CD4-positive, CD25-positive, alpha-beta regulatory T cell (primary cell): ENCODE measurements at places on chromosomes 13 and 19. TPM values are rescaled to one million over a fixed set of nuclear protein-coding genes. Genes with fewer than 3 reads are reported as not detected.

Gene KCNN1
- not detected for polyA plus RNA-seq

Gene LYPD3
- polyA plus RNA-seq = 4.5 TPM

Gene NUFIP1
- 4.2 TPM for polyA plus RNA-seq

Gene NR2C2AP
- polyA plus RNA-seq = 31.2 TPM

Gene EPN1
- polyA plus RNA-seq = 6.3 TPM

Gene CERS1
- polyA plus RNA-seq = not detected

Gene ZNF418
- not detected for polyA plus RNA-seq

Gene ZNF222
- 4.6 TPM for polyA plus RNA-seq

Gene SLC27A5
- polyA plus RNA-seq = 23.3 TPM

Gene ACER1
- 3.4 TPM for polyA plus RNA-seq

Gene RFPL4A
- not detected for polyA plus RNA-seq

Gene FBXW9
- 8.1 TPM for polyA plus RNA-seq

Gene MBD3L2
- not detected for polyA plus RNA-seq

Gene CBARP
- not detected for polyA plus RNA-seq

Gene ZNF790
- polyA plus RNA-seq = 9.4 TPM

Gene NKPD1
- polyA plus RNA-seq = 0.28 TPM

Gene KLK2
- polyA plus RNA-seq = not detected

Gene CGB7
- polyA plus RNA-seq = not detected

Gene GPC5
- polyA plus RNA-seq = 0.29 TPM

Gene SIGLEC9
- 0.33 TPM for polyA plus RNA-seq

Gene ACP7
- not detected for polyA plus RNA-seq

Gene UHRF1
- polyA plus RNA-seq = 0.80 TPM

Gene ZNF534
- polyA plus RNA-seq = not detected

Gene CYP2F1
- polyA plus RNA-seq = not detected

Gene THSD8
- 0.66 TPM for polyA plus RNA-seq

Gene SPART
- polyA plus RNA-seq = 32.0 TPM

Gene SRRM5
- polyA plus RNA-seq = 0.42 TPM

Gene IL27RA
- polyA plus RNA-seq = 75.6 TPM

Gene ZNF468
- polyA plus RNA-seq = 15.7 TPM

Gene ZNF304
- polyA plus RNA-seq = 4.4 TPM

Gene OR7D4
- polyA plus RNA-seq = not detected

Gene CYSLTR2
- 0.20 TPM for polyA plus RNA-seq

Gene ARHGAP45
- 271 TPM for polyA plus RNA-seq

Gene TMEM38A
- polyA plus RNA-seq = 2.7 TPM

Gene NPAS1
- not detected for polyA plus RNA-seq

Gene CCDC8
- polyA plus RNA-seq = not detected

Gene CD79A
- 15.9 TPM for polyA plus RNA-seq

Gene RHPN2
- polyA plus RNA-seq = 0.39 TPM

Gene PIP5K1C
- polyA plus RNA-seq = 4.5 TPM

Gene ABCC4
- polyA plus RNA-seq = 5.1 TPM

Gene SELENOW
- 422 TPM for polyA plus RNA-seq

Gene IQCN
- polyA plus RNA-seq = 0.16 TPM

Gene CD70
- polyA plus RNA-seq = 27.2 TPM

Gene PRKCSH
- 38.0 TPM for polyA plus RNA-seq

Gene DNMT1
- polyA plus RNA-seq = 95.3 TPM

Gene DACT3
- polyA plus RNA-seq = not detected

Gene NLRP5
- polyA plus RNA-seq = not detected

Gene ZNF560
- not detected for polyA plus RNA-seq

Gene ARHGEF1
- polyA plus RNA-seq = 178 TPM

Gene ZNF439
- 0.60 TPM for polyA plus RNA-seq

Gene NCAN
- polyA plus RNA-seq = not detected

Gene ZIC2
- not detected for polyA plus RNA-seq

Gene ZNF575
- polyA plus RNA-seq = 1.6 TPM

Gene SERPINE3
- polyA plus RNA-seq = not detected
